Natural killer cell (primary cell): ENCODE measurements at places on chromosomes 5 and 9. TPM values are rescaled to one million over a fixed set of nuclear protein-coding genes. Genes with fewer than 3 reads are reported as not detected.

ADRB2 gene
- 60.7 TPM for total RNA-seq

ACOT12 gene
- not detected for total RNA-seq

FOXD4L5 gene
- not detected for total RNA-seq

ACTL7A gene
- total RNA-seq: not detected

ELP1 gene
- 21.8 TPM for total RNA-seq

CATSPER3 gene
- total RNA-seq: 0.31 TPM

RLN2 gene
- 0.94 TPM for total RNA-seq

SNCAIP gene
- total RNA-seq: not detected

CCDC152 gene
- 4.0 TPM for total RNA-seq

LCNL1 gene
- 8.4 TPM for total RNA-seq

PCDHA12 gene
- total RNA-seq: not detected

GRCh38 chr5:127834554-127834953 is 131.4 kb downstream of the CCDC192 start:
- DNase-seq: no peak

- DNase-seq: no peak
Observed at GRCh38 chr5:14356305-14356704, 213.2 kb downstream of the TRIO start.

DNA sequence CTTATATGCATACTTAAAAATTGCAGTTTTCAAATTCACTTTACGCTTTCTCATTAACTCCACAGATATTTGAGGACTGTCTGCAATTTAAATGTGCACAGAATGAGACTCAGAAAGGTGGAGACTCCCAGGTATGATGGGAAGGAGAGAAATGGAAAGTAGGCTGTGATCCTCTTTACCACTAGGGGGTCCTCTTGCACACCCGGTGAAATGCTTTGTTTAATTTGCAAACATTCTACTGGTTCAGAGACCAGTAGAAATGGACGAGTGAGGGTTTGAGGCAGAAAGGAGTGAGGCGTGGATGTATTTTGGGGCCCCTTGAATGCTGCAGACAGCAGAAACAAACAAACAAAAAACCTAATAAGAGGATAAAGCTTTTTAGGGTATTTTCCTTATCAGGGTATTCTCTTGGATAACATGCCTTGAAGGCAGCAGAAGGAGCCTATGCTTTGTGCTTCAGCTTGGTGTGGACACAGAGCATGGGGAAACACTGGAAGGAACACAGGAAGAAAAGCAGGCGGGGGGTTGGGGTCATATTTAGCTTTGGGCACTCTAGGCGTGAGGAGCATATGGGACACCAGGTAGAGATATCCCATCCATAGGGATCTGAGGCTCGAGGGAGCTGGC is 410.1 kb downstream of the DMRT2 start:
- DNase-seq: no peak

GRCh38 chr5:1666812-1667588 is 132.6 kb downstream of the MRPL36 start:
- peak; percentile 53 for DNase-seq

DNA sequence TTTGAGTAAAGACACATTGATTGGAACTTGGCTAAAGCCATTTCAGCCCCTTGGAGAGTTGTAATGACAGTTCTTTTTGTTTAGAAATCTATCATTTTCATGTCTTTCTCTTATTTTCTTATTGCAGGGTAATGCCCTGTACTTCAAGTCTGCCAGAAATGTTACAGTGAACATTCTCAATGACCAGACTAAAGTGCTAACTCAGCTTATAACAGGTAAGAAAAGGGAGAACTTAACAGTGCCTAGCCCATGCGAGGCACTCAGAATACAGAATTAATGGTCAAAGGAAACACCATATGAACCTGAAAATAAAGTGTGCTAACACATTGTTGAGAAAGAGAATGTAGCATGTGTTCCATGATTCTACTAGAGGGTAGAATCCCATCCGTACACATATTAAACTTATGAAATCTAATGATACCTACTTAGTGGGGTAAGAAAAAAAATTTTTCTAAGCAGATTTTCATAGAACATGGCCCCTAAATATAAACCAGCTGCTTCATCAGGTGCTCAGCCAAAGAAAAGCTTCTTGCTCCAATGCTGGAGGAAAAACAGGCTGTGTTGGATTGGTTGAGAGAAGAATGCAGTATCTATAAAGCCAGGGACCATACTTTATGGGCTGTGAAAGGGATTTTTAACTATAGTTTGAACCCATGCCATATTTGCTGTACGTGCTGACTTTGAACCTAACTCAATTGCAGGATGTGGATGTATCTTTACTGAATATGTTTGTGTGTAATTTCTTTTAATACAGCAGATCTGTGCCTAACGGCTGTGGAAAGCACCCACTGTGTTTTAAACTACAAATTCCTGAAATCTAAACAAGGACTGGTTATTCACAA is 260.8 kb upstream of the PPP1R2B start:
- no peak for DNase-seq

- no peak for DNase-seq
Observed at GRCh38 chr5:118611332-118611945, 376.9 kb downstream of the DTWD2 start.

- no peak for DNase-seq
Observed at GRCh38 chr5:142544946-142545649, 140.8 kb downstream of the FGF1 start.

GRCh38 chr5:6732634-6733410 is 19.6 kb downstream of the TENT4A start:
- no peak for DNase-seq

DNA sequence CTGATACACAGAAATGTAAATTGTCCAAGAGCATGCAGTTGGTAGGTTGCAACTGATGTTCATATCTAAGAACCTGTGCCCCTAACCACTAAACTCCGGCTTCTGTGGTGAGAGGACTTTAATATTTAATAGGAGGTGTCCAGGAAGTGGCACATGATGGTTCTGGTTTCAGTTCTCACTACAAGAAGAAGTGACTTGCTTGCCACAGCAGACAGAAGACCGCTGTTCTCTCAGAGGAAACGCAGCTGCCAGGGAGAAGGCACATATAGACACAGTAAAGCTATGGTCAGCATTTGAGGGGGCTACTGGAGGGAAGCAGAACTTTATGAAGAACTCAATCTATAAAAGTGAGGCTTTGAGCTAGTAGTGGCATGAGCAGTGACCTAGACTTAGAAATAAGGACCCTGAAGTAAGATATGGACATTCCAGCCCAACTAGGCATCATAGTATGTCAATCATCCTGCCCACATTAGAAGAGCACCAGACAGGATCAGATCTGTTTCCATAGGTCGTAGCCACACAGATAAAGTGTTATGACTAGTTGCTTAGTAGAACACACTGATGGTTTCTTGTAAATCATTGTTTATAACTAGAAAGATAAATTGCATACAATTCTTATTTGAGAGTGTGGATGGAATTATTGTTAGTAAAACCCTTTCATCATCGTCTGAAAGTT is 36.4 kb upstream of the DAB2 start:
- peak; percentile 33 for DNase-seq

GRCh38 chr5:154197801-154198491 is 7.4 kb downstream of the GALNT10 start:
- peak; percentile 46 for DNase-seq

- no peak for DNase-seq
Observed at GRCh38 chr5:39331861-39332381, 32.4 kb downstream of the C9 start.

GRCh38 chr5:169299663-169300467 is 1.1 kb downstream of the SLIT3 start:
- DNase-seq: no peak

DNA sequence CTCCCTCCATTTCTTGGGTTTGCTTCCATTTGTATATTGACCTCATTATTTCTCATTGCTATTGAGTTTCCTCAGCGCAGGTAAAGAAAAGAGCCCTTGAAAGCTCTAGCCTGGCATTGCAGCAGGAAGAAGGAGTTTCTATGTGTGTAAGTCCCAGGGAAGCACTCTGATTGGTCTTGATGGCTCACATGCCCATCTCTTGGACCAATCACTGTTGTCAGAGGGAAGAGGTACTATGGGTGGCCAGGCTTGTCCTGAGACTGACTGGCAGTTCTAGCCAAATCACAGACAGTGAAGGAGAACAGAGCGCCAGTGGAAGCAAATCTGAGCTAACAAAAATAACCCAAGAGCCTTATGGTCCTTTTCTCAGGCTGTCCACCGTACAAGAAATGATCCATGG is 219.0 kb downstream of the PAX5 start:
- no peak for DNase-seq

GRCh38 chr9:108991479-108991878 is 21.8 kb downstream of the CTNNAL1 start:
- no peak for DNase-seq

DNA sequence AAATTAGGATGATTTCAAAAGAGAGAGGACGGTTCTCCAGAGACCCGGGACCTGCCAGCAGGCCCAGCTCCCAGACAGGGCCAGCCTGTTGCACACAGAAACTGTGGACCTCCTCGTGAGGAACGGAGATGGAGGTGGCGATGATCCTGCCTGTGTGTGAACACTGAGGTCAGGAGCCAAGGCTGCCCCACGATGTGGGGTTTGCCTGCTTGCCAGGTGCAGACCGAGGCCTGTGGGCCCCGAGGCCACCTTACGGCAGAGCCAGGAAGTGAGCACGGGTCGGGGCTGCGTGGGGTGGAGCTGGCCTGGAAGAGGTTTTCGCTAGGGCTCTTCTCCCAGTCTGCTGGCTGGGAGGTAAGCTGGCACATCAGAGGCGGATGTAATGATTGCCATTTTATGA is 4.3 kb downstream of the FAM163B start:
- DNase-seq: peak; percentile 29

GRCh38 chr5:53913941-53914340 is 353.5 kb downstream of the NDUFS4 start:
- no peak for DNase-seq

GRCh38 chr5:50653946-50654345 is 12.5 kb upstream of the PARP8 start:
- no peak for DNase-seq

DNA sequence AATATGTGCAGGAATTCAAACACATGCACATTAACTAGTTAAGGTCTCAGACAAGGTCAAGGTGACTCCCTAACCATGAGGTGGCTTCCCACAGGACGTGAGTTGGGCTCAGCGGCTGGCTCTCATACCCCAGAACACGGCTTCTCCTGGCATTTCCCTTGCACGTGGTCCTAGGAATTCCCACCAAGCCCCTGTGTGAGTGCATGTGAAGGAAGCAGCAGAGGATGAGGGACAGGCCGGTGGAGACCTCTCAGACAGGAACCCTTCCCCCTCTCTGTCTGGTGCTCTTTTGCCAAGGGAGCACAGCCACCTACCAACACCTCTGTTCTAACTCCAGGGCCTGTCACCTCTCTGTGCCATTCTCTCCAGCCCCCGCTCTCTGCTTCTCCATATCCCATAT is 271.0 kb downstream of the FSTL4 start:
- no peak for DNase-seq

- peak; percentile 59 for DNase-seq
Observed at GRCh38 chr5:110031402-110032140, 341.8 kb downstream of the MAN2A1 start.

DNA sequence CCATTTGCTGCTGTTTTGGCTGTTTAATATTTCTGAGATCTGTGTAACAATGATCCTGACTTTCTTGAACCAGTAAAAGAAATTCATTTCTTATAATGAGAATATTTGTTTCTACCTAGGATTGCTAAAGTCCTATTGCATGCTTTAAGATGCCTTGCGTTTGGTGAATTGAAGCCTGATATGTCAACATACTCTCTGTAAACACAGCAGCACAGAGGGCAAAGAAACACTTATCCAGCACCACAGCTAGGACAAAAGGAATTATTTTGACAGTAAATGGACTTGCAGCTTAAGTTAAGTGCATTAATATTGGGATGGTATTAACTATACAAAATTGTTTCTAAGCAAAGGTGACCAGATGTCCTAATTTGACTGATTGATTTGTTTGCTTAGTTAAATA is 2031.2 kb upstream of the CDH6 start:
- DNase-seq: no peak

DNA sequence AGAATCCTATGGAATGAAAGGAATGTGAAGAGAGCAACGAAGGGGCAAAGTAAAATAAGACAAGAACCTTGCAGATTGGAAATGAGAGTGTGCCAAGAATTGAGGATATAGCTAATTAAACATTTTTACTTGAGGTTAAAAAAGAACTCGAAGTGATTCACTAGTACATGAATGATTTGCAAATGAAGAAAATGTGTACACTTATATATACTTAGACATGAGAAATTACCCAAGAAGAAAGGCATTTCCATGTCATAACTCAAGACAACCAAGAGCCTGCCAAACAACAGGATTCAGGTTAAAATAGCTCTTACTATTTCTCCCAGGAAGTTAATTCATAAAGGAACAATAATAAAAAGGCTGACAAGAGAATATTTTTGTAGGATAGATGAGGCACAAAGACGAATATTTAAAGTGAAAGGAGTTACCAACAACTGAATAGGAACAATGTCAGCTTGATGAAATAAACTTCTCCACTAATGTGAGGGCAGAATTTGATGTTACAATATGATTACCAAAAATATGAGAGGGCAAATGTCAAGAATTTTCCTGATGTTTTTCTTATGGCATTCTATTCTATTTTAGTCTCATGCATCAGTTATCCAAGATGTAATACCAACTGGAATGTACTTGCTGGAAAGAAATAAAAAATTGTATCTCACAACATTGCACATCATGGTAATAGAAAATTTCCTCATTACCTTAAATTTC is 18.9 kb upstream of the NPR3 start:
- no peak for DNase-seq

DNA sequence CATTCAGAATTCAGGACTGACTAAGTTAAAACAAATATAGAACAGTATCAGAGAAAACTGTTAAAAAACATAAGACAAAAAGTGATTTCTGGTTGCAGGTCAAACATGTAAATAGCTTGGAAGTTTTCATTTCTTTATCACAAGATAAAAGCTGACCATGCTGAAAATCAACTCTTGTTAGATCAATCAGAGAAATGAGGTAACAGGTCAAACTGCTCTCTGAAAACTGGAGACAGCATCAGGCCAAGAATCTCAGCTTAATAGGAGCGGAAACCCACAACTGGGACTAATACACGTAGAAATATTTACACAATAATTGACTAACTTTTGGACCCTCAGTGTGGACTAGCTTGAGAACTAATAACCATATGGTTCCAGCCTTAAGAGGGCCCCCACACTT is 1012.8 kb upstream of the EDIL3 start:
- DNase-seq: no peak

DNA sequence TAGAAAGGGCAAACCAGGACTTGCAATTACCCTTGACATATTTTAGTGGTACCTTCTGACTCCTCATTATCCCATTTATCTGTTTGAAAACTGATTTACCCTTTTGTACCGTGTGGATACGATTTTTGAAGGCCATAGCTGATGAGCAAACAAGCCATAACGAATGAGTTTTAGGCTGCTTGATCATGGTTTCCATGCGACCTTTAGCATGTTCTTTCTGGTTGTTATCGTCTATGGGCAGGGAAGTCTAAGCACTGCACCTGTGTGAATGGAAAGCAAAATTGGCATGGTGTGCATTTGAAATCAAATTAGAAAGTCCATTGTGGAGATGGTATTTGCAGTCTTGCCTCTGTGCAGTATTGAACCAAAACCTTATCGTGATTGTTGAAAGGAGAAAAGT is 127.7 kb downstream of the TLE4 start:
- DNase-seq: no peak

DNA sequence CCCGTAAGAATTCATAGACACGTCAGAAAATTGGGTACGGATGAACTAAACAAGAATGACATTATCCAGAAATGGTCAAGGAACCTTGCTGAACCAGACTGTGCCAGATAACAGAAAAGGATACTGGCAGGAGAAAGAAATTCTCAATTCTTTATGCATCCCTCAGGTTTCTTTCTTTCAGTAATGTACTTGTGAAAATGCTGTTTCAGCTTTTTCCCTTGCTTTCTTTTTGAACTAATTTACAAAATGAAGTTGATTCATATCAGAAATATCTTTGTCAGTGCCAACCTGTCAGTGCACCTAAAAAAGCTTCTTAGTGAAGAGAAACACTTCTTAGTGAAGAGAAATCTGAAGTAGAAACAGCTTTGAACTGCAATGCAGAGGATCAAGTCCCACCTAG is 643.6 kb upstream of the RORB start:
- DNase-seq: no peak
